Large intestine (tissue), 12 donors: ENCODE measurements at places on chromosomes 7 and 10. TPM values are rescaled to one million over a fixed set of nuclear protein-coding genes. Genes with fewer than 3 reads are reported as not detected.

CLCN1 gene
- polyA plus RNA-seq = 1.6 TPM

STOX1 gene
- 5.8 TPM for polyA plus RNA-seq

ZEB1 gene
- polyA plus RNA-seq = 25.1 TPM

GRCh38 chr7:138669364-138669763 lies 31.8 kb downstream of the SVOPL start:
- H3K4me3 ChIP-seq = no peak overlapping the region
- no peaks in the 10 kb centered on the region for H3K36me3 ChIP-seq
- peak; percentile 50 for DNase-seq
- H3K27ac ChIP-seq = no peak overlapping the region

GRCh38 chr7:143205560-143206293 lies 16.1 kb upstream of the TAS2R40 start:
- no peaks in the 10 kb centered on the region for H3K4me1 ChIP-seq
- no peak overlapping the region for H3K27ac ChIP-seq

DNA sequence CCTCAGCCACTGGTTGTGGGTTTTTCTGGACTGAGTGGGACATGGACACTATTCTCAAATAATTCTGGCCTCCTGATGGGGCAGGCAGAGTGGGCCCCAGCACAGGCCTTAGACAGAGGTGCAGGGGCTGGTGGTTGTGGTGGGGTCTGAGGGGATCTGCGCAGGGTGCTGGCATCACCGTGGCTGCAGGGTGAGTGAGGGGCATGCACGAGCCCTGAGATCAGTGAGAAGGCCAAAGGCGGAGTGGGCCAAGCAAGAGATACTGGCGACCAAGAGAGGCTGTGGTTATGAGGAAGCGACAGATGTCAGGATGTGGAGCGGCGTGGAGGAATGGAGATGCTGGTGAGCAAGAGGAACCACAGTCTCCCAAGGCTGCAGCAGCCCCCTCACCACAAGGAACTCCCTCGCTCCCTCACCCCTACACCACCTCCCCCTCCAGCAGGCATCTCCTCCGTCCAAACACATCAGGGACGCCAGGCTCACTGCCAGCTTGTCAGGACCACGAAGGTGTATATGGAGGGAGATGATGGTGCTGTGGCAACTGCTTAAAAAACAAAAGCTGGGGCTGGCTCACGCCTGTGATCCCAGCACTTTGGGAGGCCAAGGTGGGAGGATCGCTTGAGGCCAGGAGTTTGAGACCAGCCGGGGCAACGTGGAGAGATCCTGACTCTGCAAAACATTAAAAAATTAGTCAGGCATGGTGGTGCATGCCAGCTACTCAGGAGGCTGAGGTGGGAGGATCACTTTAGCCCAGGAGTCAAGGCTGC lies 9.6 kb downstream of the PRF1 start:
- H3K27ac ChIP-seq = no peak overlapping the region
- H3K27me3 ChIP-seq = no peaks in the 10 kb centered on the region
- H3K4me3 ChIP-seq = no peak overlapping the region
- H3K4me1 ChIP-seq = peaks cover 16% of the 10 kb centered on the region
- DNase-seq = no peak
- H3K36me3 ChIP-seq = no peaks in the 10 kb centered on the region

GRCh38 chr10:34031400-34031799 lies 696.9 kb upstream of the NRP1 start:
- no peaks in the 10 kb centered on the region for H3K36me3 ChIP-seq
- H3K4me1 ChIP-seq = no peaks in the 10 kb centered on the region
- no peak overlapping the region for H3K27ac ChIP-seq
- no peaks in the 10 kb centered on the region for H3K27me3 ChIP-seq
- H3K4me3 ChIP-seq = no peak overlapping the region

DNA sequence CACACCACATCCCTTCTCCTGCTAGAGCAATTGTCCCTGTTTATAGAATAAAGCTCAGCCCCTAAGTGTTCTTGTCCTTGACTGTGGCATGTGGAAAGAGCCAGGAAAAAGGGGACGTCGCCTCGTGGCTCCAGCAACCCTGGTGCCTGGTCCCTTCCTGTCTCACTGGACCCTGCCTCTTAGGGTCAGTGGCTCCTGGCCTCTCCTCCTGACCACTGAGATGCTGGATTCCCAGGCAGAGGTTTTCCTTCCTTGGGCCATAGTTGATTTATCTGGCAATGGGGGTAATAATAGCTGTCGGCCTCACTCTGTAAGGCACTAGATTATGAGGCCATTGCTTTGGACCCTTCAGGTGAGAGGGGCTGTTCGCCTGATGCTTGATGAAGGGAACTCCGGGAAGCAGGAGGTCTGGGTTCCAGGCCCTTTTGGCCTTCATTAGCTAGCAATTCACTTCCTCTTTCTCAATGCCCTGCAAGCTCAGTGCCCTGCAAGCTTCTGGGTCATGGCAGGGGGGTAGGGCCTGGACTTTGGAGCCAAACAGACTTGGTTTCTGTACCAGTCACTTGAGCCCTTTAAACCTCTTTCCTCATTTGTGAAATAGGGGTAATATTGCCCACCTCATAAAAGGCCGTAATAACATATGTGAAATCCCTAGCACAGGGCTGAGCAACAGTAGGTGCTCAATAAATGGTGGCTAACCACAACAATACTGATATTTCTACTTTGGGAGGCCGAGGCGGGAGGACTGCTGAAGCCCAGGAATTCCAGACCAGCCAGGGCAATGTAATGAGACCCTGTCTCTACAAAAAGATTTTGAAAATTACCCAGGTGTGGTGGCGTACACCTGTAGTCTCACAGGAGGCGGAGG lies 1.1 kb downstream of the ASL start:
- H3K27me3 ChIP-seq = no peaks in the 10 kb centered on the region
- peak; percentile 90 for DNase-seq
- H3K36me3 ChIP-seq = peaks cover 25% of the 10 kb centered on the region
- peaks cover 8% of the 10 kb centered on the region for H3K4me1 ChIP-seq

DNA sequence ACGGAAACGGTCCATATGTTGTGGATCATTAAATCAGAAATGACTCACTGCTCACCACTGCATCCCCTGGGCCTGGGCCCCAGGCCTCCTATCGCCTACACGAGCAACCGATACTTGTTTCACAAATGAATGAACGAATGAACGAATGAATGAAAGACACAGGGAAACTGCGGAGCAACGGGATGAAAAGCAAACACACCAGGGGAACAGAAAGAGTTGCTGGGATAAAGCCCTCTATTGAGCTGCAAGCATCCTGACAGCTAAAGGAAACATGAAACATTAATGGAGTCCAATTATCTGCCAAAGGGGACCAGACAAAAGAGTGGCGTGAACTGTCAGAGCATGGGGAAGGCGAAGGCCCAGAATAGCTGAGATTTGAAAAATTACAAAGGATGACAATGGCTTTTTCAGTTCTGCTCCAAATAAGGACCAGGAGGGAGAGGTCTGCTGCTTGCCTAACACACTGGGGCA lies 92.1 kb downstream of the GRB10 start:
- H3K27me3 ChIP-seq = no peaks in the 10 kb centered on the region
- no peak overlapping the region for H3K27ac ChIP-seq
- H3K4me3 ChIP-seq = no peak overlapping the region
- no peaks in the 10 kb centered on the region for H3K4me1 ChIP-seq

GRCh38 chr10:48577158-48577557 lies 27.7 kb downstream of the ARHGAP22 start:
- H3K4me1 ChIP-seq = no peaks in the 10 kb centered on the region
- H3K27ac ChIP-seq = no peak overlapping the region
- H3K27me3 ChIP-seq = peaks cover 9% of the 10 kb centered on the region
- H3K4me3 ChIP-seq = no peak overlapping the region
- H3K36me3 ChIP-seq = no peaks in the 10 kb centered on the region

DNA sequence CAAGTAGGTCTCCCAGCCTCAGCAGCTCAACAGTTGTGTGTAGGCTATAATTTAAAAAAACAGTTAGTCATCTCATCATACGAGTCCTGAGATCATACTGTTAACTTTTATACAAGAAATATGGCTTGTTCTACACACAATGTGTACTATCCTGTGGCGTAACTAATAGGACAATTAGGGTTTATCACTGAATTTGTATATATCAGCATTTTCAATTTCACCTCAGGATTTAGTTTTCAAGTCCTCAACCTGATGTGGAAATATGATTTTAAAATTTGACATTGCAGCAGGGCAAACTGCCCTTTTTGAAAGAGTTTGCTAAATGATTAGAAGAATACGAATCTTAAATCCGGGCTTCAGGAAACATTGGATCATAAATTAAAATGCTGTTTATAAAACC lies 237.2 kb upstream of the CTBP2 start:
- no peak overlapping the region for H3K4me3 ChIP-seq
- no peaks in the 10 kb centered on the region for H3K4me1 ChIP-seq
- no peak overlapping the region for H3K27ac ChIP-seq
- no peaks in the 10 kb centered on the region for H3K36me3 ChIP-seq

DNA sequence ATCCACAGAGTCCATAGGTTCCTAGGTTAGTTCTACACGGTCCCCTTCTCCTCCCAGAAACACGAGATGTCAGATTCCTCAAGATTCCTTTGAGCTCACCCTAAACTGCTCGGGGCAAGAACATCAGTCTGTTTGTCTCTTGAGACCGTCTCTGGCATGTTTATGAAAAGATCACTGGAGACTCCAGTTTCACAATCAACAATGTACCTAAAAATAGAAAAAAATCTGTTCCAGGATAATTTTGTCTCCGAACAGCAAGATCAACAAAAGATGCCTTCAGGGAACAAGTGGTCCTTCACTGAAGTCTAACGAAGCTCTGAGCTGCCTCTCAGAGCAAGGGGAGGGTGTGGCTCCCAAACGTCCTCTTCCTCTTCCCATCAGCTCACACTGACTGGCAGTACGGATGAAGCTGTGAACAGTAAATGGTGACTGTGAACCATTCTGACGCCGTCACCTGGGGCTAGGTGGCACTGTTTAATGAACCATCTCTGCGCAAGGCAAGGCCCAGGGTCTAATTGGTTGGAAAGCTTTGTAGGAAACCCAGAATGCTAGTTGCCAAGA lies 156.2 kb upstream of the LYZL1 start:
- H3K27ac ChIP-seq = no peak overlapping the region
- H3K4me1 ChIP-seq = no peaks in the 10 kb centered on the region
